ENCODE measurements at places on chromosomes 2 and 18. TPM values are rescaled to one million over a fixed set of nuclear protein-coding genes. Genes with fewer than 3 reads are reported as not detected.

DNA sequence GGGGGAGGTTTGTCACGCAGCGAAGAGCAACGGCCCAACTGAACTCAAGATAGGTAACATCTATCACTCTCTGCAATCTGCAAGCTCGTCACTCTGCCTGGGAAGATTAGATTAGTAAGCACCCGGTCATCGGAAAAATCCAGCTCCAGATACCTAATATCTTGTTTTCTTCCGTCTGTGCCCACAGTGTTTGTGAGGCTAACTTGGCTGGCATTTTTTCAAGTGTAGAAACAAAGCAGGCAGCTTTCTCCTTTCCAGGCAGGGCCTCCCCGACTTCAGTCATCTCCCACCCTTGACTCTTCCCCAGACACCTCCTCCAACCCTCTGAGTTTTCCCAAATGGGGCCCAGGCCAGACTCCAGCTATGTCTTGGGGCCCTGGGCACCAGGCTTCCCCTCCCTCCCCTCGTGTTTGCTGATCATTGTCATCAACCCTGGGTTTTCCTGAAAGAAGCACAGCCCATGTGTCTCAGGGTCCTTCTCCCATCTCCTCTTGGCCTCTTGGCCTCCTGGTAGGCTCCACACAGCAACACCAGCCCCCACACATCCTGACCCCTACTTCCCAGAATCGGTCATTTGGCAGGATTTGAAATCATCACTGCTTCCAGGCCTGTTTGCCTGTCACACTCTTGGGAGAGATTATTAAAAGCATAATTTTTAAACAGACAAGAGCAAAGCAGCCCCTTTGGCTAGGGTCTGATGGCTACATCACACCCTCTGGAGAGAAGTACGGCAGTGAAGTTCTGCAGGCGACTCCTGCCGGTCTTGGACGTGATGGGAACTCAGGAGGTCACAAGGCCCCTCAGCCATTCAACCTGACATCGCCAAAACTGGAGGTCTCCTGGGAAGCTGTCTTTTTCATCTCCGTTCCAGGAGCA lies 144.9 kb upstream of the ID2 start:
- DNase-seq, result no peak

GRCh38 chr2:237180187-237180586 lies 94.5 kb downstream of the COPS8 start:
- no peak for DNase-seq

The CD8B2 gene
- not detected for total RNA-seq

DNA sequence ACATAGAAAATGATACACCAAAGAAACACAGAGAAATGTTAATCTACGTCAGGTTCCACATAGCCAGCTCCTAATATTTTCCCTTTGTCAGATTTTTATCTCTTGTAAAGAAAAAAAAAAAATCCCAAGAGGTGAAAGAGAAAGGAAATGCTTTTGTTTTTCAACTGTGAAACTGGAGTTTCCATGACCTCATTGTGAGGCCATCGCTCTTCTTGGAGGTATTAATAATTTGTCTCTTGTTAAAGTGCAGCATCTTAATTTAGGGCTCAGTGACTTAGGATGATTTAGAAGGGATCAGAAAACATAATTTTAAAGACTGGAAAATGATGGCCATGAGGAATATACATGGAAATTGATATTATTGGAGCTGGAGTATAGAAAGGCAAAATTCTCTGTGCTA lies 21.7 kb downstream of the ARHGAP28 start:
- no peak for DNase-seq

DNA sequence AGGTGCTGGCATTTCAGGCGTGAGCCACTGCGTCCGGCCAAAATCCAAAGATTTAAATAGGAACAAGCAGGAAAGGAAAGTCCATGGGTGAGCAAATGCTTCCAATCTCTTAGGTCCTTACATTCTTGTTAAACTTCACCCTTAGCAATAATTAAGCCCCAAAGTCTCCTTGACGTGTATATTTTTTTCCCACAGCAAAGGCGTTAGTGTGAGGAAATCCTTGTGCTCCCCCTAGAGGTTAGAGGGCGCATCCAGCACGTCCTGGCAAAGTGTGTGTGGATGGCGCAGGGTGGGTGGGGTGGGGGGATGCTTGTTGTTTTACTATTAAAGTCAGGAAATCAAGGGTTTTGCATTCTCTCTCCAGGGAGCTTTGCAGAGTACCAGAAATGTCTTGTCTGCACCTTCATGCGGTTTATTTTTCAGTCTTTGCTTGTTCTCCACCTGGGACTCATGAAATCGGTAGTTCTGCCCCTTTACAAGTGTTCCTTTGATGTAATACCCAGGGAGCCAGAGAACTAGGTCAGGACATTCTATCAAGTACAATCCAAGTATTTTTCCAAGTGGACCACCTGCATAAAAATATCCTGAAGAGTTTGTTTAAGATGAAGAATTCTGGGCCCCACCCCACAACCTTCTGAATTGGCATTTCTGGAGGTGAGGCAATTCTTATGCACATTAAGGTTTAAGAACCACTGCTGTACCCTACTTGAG lies 22.2 kb upstream of the ITSN2 start:
- no peak for DNase-seq

GRCh38 chr2:212626371-212626918 lies 87.8 kb upstream of the ERBB4 start:
- DNase-seq, result no peak

The DNAH7 gene
- total RNA-seq, result 0.71 TPM

- no peak for DNase-seq
Observed at GRCh38 chr2:135246711-135247270, 194.7 kb downstream of the RAB3GAP1 start.

DNA sequence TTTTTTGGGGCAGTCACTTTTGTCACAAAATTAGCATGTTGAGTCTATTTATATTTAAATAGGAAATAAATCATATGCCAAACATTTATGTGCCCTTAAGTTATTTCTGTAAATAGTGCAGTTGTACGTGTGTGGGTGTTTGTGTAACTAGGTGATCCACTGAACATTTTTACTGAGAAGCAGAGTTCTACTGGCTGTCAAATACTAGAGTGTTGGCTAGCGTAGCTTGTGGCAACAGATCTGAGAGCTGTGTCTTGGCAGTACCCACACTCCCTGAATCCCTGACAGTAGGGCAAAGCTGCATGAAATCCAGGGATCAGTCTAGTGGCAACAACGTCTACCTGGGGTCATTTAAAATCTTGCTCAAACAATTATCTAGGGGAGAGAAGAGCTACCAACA lies 273.1 kb upstream of the SLC8A1 start:
- no peak for DNase-seq

- DNase-seq, result no peak
Observed at GRCh38 chr2:15315411-15315810, 245.7 kb downstream of the NBAS start.

- DNase-seq, result no peak
Observed at GRCh38 chr2:63721082-63721424, 120.6 kb upstream of the UGP2 start.

- DNase-seq, result no peak
Observed at GRCh38 chr2:152646775-152647174, 70.5 kb downstream of the PRPF40A start.

DNA sequence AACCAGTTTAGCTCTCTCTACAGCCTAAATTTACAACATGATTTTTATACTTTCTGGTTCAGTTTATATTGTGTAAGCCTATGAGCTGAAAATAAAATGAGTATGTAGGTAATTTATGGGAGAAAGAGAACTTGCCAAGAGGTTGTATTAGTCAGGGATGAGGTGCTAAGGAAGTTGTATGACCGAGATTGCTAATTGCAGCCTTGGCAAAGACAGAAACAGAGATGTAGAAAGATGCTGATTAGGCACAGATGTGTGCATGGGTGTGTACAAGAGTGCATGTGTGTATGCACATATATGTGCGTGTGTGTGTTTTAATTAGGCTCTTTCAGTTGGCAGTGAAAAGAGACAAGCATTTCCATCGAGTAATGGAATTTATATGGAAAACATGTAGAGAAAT lies 213.9 kb downstream of the FBXO15 start:
- DNase-seq, result no peak

All from mesothelial cell of epicardium (in vitro differentiated cells).